ENCODE measurements at places on chromosomes 1 and 21.

GRCh38 chr1:205416322-205416721 is 5.5 kb downstream of the LEMD1 start:
- no peak for DNase-seq

DNA sequence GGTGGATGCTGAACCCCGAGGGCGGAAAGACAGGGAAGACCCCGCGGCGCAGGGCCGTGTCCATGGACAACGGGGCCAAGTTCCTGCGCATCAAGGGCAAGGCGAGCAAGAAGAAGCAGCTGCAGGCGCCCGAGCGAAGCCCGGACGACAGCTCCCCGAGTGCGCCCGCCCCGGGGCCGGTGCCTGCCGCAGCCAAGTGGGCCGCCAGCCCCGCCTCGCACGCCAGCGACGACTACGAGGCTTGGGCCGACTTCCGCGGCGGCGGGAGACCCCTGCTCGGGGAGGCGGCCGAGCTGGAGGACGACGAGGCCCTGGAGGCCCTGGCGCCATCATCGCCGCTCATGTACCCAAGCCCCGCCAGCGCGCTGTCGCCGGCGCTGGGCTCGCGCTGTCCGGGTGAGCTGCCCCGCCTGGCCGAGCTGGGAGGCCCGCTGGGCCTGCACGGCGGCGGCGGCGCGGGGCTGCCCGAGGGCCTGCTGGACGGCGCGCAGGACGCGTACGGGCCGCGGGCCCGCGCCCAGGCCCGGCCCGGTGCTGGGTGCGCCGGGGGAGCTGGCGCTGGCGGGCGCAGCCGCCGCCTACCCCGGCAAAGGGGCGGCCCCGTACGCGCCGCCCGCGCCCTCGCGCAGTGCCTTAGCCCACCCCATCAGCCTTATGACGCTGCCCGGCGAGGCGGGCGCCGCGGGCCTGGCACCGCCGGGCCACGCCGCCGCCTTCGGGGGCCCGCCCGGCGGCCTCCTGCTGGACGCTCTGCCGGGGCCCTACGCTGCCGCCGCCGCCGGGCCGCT is 20.7 kb downstream of the FOXO6 start:
- DNase-seq, result no peak

GRCh38 chr1:243956450-243956849 is 94.6 kb upstream of the ZBTB18 start:
- no peak for DNase-seq

GRCh38 chr1:30719406-30720270 is 3.7 kb downstream of the MATN1 start:
- no peak for DNase-seq

DNA sequence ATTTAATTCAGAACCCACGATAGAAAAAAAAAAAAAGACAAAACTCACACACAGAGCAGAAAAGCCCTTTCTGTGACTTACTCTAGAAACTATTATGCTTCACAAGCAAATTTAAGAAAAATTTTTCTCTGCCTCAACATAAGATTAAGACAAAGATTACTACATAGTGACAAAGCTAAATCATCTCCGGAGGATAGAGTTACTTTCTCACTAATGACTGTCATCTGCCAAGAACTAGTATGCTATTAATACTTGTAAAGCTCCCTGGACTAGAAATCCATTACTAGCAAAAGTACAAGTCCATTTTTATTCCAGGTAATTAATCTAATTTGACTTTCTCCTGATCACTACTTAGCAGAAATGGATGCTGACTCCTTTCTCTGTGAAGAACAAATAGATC is 25.9 kb downstream of the GREM2 start:
- DNase-seq, result no peak

All from esophagus squamous epithelium (tissue), 5 donors.